NCI-H2029 (cell line): ENCODE measurements at places on chromosomes 2 and 18.

- DNase-seq = no peak
Observed at GRCh38 chr2:209993968-209994367, 8.5 kb upstream of the RPE start.

- no peak for DNase-seq
Observed at GRCh38 chr2:120421830-120422175, 75.9 kb downstream of the INHBB start.

- no peak for DNase-seq
Observed at GRCh38 chr2:9761577-9761976, 81.7 kb upstream of the TAF1B start.

GRCh38 chr2:66721776-66722175 is 286.9 kb downstream of the MEIS1 start:
- DNase-seq = no peak

GRCh38 chr2:26678035-26678434 is 14.5 kb upstream of the KCNK3 start:
- no peak for DNase-seq

DNA sequence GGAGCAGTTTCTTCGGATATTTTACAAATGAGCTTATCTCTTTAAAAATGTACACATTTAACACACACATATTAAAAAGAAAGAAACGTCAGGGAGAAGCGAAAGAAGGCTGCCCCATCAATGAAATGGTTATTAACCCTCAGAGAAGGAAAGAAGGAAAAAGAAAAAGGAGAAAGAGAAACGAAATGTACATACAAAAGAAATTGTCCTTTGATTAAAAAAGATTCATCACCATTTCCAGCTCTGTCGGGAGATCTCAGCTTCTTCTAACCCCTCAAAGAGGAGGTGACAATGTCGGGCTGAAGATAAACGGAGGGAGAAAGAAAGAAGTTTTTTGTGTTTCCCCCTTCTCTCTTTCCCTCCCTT is 1.5 kb downstream of the IKZF2 start:
- no peak for DNase-seq

GRCh38 chr2:25838152-25838756 is 40.0 kb downstream of the ASXL2 start:
- DNase-seq = no peak

DNA sequence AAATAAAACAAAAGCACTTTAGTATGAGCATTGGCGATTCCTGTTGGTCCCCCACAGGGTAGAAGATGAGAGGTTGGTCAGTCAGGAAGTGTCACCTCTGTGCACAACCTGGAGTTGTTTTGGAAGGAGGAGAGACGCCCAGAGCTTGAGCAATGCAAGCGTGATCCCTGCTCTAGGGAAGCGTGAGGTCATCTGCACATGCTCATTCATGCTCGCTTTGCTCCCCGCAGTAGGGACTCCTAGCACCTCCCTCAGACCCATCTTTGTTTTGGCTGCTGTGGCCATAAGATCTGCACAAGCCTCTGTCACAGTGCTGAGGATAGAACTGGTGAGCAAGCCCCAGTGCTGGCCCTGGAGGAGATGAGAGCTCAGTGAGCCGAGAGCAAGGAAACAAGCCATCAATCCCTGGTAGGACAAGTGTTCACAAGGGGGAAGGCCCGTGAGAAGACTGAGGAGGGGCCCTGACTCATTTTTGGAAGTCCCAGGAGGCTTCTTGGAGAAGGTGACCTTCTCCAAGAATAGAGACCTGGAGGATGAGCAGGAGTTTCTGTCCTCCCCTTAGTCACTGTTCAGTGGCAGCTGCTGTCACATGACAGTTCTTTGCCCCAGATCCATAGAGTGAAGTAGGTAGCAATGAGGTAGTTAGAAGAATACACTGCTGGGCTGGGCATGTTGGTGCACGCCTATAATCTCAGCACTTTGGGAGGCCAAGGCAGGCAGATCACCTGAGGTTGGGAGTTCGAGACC is 13.3 kb upstream of the ATP8B1 start:
- DNase-seq = no peak

DNA sequence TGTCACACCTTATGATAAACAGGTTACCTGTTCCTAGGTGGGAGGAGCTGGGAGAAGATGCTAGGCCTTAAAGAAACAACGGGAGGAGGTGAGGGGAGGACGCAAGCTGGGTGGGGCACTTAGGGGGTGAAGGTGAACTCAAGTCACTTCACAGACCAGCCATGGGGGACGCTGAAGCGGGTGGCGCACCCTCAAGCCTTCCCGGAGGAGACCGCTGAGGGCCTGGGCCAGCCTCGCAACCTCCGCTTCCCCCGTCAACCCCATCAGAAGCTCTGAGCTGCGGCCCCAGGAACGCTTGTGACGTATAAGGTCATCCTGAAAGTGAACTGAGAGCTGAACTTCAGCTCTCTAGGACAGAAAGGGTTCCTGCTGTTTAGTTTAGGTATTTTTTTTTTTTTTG is 133.5 kb downstream of the MBP start:
- DNase-seq = no peak
